ENCODE measurements at places on chromosomes 2 and 18. TPM values are rescaled to one million over a fixed set of nuclear protein-coding genes. Genes with fewer than 3 reads are reported as not detected.

DNA sequence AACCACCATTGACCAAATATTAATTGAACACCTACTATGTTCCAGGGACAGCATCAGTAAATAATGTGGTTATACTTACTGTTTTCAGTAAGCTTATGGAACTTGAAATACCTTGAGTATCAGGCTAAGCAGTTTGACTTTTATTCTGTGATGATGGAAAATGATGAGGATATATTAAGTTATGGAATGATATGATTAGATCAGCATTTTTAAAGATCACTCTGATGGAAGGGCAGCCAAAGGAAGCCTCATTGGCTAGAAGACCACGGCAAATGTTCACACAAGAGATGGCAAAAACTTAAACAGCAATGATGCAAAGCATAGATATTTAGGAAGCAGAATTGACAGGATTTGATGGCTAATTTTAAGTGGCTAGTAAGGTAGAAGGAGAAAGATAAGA lies 266.9 kb upstream of the DPP10 start:
- H3K4me3 ChIP-seq: no peak overlapping the region
- H3K27me3 ChIP-seq: no peaks in the 10 kb centered on the region
- H3K36me3 ChIP-seq: no peaks in the 10 kb centered on the region

DNA sequence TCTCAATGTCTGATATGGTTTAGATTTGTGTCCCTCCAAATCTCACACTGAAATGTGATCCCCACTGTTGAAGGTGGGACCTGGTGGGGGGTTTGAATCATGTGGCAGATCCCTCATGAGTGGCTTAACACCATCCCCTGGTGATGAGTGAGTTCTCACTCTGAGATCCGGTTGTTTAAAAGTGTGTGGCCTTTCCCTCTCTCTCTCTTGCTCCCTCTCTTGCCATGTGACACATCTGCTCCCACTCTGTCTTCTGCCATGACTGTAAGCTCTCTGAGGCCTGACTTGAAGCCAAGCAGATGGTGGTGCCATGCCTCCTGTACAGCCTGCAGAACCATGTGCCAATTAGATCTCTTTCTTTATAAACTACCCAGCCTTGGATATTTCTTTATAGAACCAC lies 108.8 kb downstream of the RBMS1 start:
- no peak for DNase-seq
- no peak overlapping the region for H3K4me3 ChIP-seq
- no peaks in the 10 kb centered on the region for H3K27me3 ChIP-seq
- no peaks in the 10 kb centered on the region for H3K36me3 ChIP-seq
- peaks cover 100% of the 10 kb centered on the region for H3K4me1 ChIP-seq

DNA sequence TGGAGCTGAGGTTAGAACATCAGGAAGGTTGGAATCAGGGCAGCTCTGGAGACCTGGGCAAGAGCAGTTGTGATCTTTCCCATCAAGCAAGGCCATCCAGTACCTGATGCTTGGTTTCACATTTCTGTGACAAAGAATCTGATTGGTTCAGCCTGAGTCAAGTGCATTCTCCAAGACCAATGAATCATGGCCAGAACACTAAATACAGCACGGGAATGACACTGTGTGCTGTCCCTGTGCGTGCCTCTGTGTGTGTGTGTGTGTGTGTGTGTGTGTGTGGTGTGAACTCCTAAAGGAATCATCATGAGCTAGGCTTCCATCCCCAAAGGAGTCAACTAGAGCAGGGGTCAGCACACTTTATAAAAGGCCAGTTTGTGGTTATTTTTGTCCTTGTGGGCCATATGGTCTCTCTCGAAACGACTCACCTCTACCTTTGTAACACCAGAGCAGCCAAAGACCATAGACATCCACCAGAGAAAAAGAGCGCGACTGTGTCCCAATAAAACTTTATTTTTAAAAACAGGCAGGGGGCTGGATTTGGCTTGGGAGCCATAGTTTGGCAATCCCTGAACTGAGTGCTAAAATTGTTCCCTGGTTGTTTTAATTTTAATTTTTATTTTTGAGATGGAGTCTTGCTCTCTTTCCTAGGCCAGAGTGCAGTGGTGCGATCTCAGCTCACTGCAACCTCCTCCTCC lies 99.7 kb downstream of the INHBB start:
- no peak for DNase-seq
- no peaks in the 10 kb centered on the region for H3K36me3 ChIP-seq
- H3K4me1 ChIP-seq: peaks cover 17% of the 10 kb centered on the region
- H3K4me3 ChIP-seq: no peak overlapping the region
- no peak overlapping the region for H3K27ac ChIP-seq

- H3K4me3 ChIP-seq: no peak overlapping the region
- H3K27ac ChIP-seq: no peak overlapping the region
- H3K4me1 ChIP-seq: no peaks in the 10 kb centered on the region
- no peaks in the 10 kb centered on the region for H3K36me3 ChIP-seq
- no peaks in the 10 kb centered on the region for H3K27me3 ChIP-seq
- DNase-seq: no peak
Measured at GRCh38 chr2:108417254-108417653, 31.8 kb upstream of the GCC2 start.

The BOK gene
- 2.4 TPM for total RNA-seq

- no peaks in the 10 kb centered on the region for H3K4me1 ChIP-seq
- no peak overlapping the region for H3K27ac ChIP-seq
- no peaks in the 10 kb centered on the region for H3K27me3 ChIP-seq
- DNase-seq: no peak
- no peaks in the 10 kb centered on the region for H3K36me3 ChIP-seq
Measured at GRCh38 chr2:3643371-3644245, 14.4 kb upstream of the ALLC start.
